ENCODE measurements at places on chromosomes 5 and 9.

DNA sequence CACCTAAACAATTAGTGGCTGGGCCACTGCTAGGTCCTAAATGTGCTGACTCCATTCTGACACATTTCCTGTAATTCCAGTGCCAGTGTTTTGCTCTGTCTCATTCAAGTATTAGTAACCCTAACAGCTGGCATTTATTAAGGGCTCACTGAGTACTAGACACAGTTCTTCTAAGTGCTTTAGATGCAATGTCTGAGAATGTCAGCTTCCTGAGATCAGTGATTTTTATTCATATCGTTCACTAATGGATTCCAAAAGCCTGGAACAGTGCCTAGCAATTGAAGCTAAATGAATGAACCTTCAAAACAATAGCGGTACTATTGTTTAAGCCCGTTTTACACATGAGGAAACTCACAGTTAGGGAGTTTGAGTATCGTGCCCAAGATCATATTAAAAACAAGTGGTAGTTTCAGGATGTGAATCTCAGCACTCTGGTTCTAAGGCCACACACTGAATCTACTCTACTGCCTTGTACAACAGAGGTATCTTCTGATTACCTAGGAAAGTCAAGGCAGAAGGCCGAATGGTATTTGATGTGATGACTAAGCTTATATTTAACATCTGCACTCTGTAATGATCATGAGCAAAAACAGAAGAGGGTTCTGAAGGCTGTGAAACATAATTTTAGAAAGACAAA is 304.0 kb downstream of the PJA2 start:
- DNase-seq = peak; percentile 93

DNA sequence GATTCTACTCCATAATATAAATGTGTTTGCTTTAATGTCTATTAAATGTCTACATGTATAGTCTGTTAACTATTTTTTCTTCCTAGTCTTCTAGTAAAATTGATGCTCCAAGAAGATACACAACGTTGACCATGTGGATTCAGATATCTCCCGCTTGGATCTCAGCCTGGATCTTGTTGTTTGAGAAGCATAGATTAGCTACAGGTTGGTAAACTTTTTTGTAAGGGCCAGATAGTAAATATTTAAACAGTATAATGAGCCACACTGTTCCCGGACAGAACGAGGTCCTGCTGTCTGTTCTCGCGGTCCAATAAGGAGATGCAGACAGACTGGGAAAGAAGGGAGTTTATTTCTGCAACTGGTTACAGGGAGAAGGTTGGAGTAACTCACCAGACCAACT is 86.2 kb upstream of the IL12B start:
- DNase-seq = no peak

DNA sequence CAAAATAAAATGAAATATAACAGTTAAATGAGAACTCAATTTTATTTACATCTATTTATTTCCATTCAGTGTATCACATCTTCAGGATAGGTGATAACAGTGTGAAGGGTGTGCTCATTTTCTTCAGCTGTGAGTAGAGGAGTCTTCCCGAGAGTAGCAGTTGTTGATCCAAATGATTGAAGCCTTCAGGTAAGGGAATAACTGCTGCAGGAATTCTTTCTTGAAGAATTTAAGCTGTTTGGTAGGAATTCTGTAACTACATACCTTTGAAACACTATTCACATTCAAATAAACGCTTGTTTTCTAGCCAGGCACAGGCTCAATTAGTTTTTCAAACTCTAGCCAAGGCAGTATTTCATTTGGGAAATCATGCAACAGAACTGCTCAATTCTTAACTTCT is 15.3 kb downstream of the SRP19 start:
- no peak for DNase-seq

- DNase-seq = no peak
Observed at GRCh38 chr9:68793605-68794343, 88.7 kb downstream of the PIP5K1B start.

DNA sequence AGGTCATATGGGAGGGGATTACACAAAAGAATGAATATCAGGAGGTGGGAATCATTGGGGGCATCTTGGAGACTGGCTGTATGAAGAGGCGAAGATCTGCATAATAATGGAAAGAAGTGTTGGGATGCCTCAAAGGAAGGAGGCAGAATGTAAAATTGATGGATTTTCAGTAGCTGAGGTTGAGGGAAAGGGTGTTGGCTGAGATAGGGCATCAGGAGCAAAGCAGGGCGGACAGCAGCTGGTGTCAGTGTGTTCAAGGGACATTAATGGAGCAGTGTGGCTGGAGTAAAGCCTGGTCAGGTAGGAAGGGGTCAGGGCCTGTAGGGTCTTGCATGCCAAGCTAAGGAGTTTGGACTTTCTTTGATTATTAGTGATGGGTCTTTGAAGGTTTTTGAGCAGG is 65.2 kb upstream of the TNFAIP8 start:
- DNase-seq = no peak

- DNase-seq = no peak
Observed at GRCh38 chr9:81717061-81717746, 27.9 kb upstream of the TLE1 start.

DNA sequence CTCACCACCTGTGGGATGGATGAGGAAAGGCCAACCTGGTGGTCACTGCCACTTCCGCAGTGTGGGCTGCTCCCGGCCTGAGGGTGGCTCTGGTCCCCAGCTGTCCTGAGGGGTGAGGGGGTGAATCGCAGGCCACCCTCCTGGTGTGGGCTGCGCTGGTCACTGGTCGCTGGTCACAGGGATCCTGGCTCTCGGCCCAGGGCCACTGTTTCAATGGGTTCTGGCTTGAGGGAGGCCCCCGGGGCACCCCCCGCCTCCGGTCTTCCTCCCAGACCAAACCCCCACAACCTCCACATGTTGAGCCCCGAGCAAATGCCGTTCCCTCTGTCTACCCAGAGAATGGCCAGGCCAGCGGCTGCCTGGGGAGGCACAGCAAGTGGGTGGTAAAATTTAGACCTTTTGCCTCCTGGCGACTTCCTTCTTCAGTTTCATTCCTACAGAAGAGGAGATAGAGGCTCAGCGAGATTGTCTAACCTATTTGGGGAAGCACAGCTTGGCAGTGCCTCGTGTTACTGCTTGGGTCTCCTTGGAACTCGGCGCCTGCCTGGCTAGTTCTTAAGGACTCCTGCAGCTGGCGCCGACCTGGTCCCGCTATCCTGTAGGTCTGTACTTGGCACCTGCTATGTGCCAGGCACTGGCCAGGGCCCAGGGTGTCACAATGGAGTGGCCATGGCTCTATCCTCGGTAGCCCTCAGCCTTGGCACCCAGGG is 48.2 kb downstream of the RXRA start:
- DNase-seq = no peak

- DNase-seq = no peak
Observed at GRCh38 chr9:75083188-75083970, 4.6 kb downstream of the NMRK1 start.

- DNase-seq = peak; percentile 28
Observed at GRCh38 chr5:59660737-59661136, 232.8 kb downstream of the PDE4D start.

DNA sequence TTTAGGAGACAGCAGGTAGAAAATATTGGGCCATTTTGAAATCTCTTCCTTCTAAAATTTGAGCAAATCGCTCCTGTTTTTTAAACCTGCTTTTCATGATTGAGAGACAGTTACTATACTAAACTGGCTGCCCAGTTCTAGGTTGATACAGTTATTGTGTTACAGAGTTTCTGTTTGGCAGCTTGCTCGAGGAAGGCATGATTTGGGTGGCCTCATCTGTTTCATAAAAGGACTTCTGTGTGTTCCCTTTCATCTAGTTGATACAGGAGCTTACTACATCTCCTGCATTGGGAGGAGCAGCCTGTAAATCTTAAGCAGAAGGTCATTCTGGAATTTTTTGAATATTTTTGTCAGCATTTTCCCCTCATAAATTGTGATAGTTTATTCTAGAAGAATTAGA is 14.2 kb downstream of the HSPA4 start:
- no peak for DNase-seq

GRCh38 chr9:116436121-116436520 is 251.0 kb upstream of the TRIM32 start:
- no peak for DNase-seq

DNA sequence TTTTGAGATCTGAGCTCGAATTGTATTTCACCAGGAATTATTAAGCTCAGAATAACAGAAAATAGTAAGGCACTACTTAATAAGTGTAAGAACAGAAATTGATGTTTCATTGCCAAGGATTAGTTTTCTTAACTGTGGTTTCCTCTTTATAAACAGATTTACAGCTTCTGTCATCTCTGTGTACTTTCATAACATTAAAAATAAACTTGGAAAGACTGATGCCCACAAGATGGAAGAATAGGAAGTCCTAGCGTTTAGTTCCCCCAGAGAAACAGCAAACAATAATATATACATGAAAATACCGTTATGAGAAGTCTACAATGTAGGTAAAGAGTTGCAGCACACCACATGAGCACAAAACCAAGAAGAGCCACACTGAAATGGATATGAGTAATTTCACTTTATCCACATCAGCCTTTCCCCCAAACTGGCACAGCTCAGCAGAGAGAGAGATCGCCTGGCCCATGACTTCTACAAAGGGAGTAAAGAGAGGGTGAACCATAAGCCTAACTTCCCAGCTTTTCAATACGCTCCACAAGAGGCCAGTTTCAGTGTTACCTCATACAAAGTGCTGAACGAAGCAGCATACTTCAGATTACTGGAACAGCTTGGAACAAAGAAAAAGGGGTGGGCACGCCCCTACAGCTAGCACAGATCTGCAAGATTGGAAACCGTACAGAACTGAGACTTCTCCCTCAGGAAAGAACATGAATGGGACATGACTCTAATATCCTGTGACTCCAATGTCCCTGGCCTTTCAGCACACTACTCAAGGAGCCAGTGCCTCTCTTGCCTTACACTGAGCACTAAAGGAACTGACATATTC is 75.4 kb downstream of the EMB start:
- no peak for DNase-seq

GRCh38 chr5:145811834-145812625 is 23.1 kb downstream of the PRELID2 start:
- DNase-seq = peak; percentile 33

Measured in fibroblast of skin of right biceps (primary cell).